Germinal center (tissue), 1 donor: ENCODE measurements at places on chromosomes 6 and 20.

DNA sequence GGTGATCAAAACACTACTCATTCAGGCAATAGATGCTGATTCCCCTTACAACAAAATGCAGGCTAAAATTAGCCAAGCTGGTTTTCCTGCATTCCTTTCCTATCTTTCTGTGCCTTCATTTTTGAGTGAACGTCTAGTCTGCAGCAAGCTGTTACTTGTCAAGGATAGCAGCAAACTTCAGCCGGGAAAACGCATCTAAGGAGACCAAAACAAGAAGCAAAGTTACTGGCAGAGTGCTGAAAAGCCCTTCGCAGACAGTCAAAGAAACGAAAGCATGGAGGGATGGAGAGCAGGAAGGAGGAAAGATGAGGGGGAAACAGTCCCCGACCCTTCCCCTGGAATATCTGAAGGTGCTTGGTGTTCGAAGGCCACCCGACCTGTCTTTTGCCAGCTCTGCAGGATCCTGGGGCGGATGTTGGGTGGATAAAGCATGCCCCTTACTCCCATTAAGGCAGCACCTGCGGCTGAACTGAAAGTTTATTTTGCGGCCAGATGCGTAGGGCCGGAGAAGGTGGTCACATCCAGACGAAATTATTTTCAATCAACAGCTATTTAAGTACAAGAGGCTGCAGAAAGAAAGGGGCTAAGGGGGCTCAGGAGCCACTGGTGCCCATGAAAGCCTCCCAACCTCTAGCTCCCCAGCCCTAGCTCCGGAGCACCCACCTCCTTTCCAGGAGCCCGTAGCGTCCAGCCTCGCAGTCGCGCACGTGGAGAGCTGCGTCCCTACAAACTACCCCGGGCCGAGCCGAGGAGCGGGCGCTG, 538 bp downstream of the FERMT1 start:
- no peak for DNase-seq

GRCh38 chr6:154478021-154478700, 32.3 kb downstream of the CNKSR3 start:
- no peak for DNase-seq

GRCh38 chr6:144284478-144284782, 705 bp upstream of the UTRN start:
- DNase-seq = no peak

DNA sequence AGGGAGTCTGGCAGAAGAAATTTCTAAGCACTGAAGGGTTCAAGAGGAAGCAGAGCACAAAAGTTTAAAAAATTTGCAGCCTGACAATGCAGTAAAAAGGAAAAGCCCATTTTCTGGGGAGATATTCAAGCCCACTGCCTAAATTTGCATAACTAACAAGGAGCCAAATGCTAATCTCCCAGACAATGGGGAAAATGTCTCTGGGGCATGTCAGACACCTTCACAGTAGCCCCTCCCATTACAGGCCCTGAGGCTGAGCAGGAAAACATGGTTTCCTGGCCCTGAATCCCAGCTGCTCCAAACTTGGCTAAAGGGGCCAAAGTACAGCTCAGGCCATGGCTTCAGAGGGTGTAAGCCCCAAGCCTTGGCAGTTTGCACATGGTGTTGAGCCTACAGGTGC, 908.5 kb upstream of the MANEA start:
- no peak for DNase-seq

DNA sequence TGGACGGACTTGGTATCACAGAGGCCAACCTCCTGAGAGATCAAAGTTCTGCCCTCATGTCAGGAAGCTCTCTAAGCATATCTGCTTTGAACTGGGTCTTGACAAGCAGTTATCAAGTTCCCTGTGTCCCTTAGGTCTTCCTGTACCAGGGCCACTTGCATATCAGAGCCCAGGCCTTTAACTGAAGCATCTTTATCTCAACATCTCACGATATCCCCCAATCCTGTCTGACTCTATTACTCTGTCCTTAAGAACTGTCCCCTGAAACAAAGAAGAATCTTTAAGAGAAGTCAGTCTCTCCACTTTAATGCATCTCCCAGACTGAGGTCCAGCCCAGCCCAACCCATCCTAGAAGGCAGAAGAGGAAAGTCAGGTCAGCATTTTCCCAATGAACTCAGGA, 8.2 kb downstream of the MAS1L start:
- DNase-seq = no peak

- DNase-seq = no peak
Measured at GRCh38 chr6:129476810-129477209, 233.2 kb downstream of the ARHGAP18 start.

GRCh38 chr20:47502271-47503239, 868 bp downstream of the NCOA3 start:
- peak; percentile 60 for DNase-seq

- no peak for DNase-seq
Measured at GRCh38 chr6:146984251-146984924, 219.8 kb upstream of the STXBP5 start.

- DNase-seq = peak; percentile 31
Measured at GRCh38 chr20:10476319-10476724, 41.2 kb downstream of the SLX4IP start.

DNA sequence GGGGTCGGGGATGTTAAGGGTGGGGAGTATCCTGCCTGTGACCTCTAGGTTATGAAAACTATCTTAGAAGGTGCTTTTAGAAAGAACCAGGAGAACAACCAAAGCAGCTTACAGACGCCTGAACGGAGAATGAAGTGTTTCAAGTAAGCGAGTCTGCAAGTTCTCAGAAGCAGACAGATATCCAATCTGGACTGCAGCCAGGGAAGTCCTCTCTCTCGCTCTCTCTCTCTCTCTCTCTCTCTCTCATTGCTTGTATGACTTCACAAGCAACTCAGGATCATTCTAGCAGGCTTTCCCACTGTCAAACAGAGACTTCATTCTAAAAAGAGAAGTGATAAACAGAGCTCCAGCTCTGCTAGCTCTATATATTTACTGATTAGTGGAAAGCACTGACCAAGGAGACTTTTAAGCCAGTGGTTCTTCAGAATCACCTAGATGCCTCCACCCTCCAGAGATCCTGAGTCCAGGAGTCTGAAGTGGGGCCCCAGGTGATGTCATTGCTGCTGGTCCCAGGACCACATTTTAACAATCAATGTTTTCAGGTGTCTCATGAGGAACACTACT, 6.0 kb downstream of the TCF21 start:
- no peak for DNase-seq

DNA sequence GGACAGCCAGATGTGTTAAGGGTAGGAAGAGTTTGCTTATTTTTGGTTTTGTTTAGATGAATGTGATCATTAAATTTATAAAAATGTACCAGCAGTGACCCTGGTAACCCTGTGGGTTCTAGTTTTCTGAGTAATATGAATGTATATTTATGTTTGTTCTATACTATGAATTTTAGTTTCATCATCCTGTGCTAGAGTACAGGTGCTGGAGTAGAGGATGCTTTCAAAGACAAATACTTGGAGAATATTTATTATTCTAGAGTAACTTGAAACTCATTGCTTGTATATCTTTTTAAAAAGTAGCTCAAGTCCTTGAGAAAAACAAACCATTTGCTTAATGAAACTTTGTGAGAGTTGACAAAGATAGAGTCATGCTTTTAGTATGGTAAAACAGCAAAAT, 7.8 kb downstream of the LRRC1 start:
- no peak for DNase-seq

GRCh38 chr6:156396068-156396771, 381.0 kb upstream of the ARID1B start:
- DNase-seq = peak; percentile 24

GRCh38 chr6:14734416-14735340, 511.2 kb upstream of the JARID2 start:
- DNase-seq = peak; percentile 15

GRCh38 chr20:3660262-3661059, 2.7 kb downstream of the GFRA4 start:
- DNase-seq = no peak

DNA sequence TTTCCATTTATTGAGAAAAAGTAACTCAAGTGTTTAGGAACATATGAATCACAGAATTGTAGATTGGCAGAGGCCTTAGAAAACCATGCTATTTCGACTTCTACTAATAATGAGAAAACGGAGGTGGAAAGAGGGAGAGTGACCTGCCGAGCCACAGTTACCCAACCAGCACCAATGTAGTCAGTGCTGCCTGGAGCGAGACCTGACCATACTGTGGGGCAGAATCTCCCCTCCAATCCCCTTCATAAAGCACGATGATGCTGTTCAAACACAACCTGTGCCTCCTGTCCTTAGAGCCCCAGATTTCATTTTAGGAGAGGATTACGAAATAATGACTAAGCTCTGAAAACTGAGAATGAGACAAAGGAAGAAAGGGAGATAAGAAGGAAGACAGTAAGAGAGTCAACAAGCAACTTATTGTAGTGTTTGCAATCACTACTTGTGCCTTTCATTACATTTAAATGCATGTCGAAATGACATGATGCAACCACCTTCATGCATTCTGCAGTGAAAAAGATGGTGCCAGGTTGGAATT, 70.6 kb downstream of the ATXN1 start:
- DNase-seq = no peak

DNA sequence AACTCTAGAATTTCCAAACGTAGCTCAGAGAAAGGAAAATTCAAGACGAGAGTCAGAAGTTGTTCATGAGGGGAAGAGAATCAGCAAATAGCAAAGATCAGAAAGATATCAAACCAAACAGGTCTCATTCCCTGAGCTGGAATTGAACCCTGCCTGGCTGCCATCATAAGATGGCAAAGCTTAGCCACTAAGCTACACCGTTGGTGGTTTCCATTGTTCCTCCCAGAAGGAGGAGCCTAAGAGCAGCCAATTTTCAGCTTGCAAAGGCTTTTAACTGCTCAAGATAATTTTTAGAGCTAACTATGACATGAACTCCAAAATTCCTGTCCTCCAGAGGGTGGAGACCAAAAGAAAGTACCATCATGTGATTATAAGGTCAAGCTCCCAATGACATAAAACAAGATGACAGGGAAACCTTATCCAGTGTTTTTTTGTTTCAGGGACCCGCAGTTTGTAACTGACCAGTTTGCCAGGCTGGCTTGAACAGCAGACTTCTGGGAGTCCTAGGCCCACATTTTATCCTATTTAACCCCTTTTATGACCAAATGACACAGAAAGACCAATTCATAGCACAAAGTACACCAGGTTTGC, 55.9 kb downstream of the COL11A2 start:
- no peak for DNase-seq

DNA sequence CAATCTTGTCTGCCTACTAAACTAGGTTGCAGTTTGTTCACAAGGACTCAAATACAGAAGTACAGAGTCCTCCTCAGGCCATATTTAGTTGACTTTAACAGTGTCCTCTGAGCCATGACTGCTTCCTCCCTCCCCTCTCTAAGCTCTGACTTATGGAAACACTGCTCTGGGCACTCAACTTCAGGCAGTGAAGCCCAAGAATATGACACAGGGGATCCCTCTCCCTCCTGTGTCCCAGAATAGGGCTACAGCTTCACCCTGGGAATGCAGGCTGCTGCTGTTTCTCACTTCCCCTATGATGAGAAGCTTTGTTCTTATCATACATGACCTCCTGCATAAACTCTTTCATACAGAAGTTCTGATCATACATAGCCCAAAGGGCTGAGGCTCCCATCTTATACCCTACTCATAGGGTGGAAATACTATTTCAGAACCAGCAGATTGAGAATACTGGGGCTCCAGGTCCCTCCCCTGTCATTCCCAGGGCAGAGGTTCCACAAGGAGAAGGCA, 97.3 kb upstream of the UST start:
- DNase-seq = no peak

- peak; percentile 88 for DNase-seq
Measured at GRCh38 chr6:31660381-31661261, at the start of gene C6orf47. TSS of gene C6orf47 (minus strand) at chr6:31660778. CDS start at chr6:31659947, 831 bp downstream.

- no peak for DNase-seq
Measured at GRCh38 chr6:88547768-88548167, 381.6 kb upstream of the CNR1 start.

- DNase-seq = no peak
Measured at GRCh38 chr6:154538640-154539191, 28.2 kb upstream of the CNKSR3 start.

GRCh38 chr6:166194914-166195859, 27.5 kb upstream of the TBXT start:
- DNase-seq = no peak

- no peak for DNase-seq
Measured at GRCh38 chr6:147891671-147892070, 383.2 kb downstream of the SAMD5 start.

GRCh38 chr6:43940393-43941087, 170.5 kb downstream of the VEGFA start:
- DNase-seq = no peak

DNA sequence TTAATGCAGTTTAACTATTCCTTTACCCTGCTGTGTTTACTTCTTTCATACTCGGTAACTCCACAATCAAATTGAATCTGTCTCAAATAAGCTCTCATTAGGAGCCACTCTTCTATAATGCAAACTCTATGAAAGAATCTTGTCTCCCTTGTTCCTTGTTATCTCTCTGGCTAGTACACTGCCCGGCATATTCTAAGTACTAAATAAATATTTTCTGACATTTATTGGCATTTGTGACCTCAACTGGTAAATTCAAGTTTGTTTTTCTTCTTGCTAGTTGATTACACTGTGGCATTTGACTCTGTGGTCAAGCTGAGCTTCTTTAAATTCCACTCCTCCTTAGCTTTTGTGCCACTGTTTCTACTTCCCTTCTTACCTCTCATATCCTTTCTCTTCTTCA, 237.6 kb upstream of the KHDRBS2 start:
- DNase-seq = no peak

DNA sequence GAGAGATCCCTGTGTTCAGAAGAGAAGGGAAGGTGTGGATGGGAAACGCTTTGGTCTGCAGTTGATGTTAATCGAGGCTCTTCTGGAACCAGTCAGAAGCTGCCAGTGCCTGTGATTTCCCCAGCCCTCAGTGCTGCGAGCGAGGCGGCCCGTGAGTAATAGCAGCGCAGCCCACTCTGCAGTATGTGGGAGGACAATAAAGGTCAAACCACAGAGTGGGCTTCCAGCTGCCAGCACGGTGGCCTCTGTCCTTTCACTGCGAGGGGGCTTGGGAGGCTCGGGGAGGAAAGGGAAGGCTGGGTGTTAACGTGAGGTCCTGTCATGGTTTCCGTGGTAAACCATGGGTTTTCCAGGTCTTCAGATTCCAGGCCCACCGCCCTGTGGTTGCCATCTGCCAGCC, 32.3 kb upstream of the TAGAP start:
- DNase-seq = no peak

- DNase-seq = no peak
Measured at GRCh38 chr6:158222066-158222465, 53.9 kb downstream of the GTF2H5 start.

DNA sequence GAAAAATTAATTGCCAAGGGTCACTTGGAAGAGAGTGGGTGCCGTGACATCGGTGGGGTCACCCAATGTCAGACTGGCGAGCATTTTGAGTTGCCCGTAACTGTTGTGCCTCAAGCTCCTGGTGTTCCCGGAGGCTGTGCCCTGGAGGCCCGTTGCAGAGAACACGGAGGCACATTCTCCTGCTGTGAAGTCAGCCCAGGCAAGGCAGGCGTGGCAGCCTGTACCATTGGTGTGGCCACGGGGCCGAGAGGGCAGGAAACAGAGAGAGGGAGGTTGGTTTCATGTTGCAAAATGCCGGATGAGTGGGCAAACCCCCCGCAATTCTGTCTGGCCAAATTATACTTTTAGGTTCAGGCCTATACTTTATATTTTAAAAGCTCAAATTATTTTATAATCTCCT, 81.2 kb downstream of the THBS2 start:
- DNase-seq = no peak

- no peak for DNase-seq
Measured at GRCh38 chr20:38840894-38841470, 35.5 kb downstream of the PPP1R16B start.

GRCh38 chr6:5497896-5498578, 236.7 kb downstream of the FARS2 start:
- no peak for DNase-seq
